ENCODE measurements at places on chromosomes 12 and 14.
A peak's percentile ranks its signal among the peaks of the same experiment; 100 is the strongest.

DNA sequence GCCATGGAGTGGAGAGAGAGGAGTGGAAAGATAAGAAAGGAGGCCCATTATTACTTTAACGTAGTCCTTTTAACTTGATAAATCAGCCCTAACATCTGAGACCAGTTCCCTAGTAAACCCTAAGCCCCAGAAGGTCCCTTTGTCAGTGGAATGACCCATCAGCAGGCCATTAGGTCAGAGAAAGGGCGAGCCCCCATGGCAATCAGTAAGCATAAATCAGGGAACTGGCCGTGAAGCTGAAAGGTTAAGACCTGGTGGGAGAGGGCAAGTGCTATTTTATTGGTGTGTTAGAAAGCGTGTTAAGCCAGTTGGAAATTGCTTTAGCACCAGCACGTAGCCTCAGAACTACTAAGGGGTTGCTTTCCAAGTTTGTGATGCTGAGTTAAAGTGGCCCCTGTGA, 708.0 kb downstream of the BCL11B start:
- DNase-seq = no peak

GRCh38 chr12:107480836-107481608, 204.6 kb upstream of the PWP1 start:
- DNase-seq = no peak

- DNase-seq = peak; percentile 91
Observed at GRCh38 chr14:68952531-68953195, 26.4 kb downstream of the ACTN1 start.

GRCh38 chr12:12081836-12082497, 11.2 kb downstream of the BCL2L14 start:
- DNase-seq = peak; percentile 70
